ENCODE measurements at places on chromosomes 6 and 20.

DNA sequence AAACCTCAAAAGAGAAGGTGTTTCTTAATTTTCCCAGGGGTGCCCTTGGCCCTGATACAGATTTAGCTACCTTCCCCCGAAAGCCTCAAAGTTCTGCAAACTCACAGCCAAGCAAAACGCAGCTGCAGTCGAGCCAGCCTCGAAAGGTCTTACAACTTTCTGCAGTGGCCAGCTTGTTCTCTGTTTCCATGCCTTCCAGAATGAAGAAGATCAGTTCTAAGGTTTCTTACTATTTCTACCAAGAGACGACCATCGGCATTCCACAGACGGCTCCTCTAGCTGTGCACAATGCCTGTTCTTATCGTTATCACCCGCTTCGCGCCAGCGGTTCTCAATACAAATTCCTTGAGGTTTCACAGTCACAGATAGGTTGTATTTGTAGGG, 28.5 kb upstream of the CCR6 start:
- DNase-seq = no peak

DNA sequence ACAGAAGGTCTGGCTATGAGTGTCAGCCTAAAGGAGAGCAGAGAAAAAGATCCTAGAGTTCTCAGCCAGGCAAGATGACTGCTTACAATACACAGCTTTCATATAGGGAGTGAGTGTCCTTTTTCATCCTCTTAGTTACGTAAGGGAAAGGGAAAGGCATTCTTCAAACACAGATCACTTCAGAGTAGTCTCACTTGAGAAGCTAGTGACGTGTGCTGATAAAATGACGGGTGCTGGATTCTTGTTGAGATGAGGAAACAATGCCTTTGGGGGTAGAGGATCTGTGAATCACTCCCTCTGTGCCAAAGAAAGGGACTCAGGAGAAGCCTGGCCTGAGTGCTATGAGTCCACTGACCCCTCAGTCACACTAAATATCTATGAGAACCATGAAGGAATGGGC, 117.3 kb downstream of the QRSL1 start:
- no peak for DNase-seq

DNA sequence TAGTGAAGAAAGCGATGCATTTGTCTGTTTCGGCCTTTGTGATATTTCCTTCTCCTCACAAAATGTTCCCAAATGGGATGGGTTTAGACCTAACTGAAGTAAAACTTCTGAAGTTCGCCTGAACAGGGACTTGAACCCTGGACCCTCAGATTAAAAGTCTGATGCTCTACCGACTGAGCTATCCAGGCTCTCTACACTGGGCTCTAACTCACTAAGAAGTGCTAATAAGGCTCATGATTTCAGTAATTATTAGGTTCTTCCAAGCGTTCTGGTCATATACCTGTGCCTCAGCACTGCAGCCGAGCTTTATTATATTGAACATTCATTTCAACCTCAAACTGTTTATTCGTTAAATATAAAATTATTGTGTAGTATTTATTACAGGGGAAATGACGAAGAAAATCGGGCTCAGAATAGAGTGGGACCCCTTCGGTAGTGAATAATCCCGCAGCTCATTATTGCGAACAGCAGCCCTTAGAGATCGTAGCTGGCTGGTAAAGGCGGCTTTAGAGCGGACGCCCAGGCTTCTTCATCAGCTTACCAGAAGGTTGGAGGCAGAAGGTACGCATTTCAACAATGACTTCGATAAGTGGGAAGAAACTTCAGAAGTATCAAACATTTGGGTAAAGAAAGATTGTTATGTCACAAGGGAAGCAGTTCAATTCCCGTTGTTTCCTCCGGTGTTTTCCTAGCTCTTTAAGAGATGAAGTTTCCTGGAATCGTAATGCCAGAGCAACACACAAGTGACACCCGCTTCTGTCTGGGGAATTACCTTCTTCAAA, 119.0 kb upstream of the ZNF184 start:
- DNase-seq = no peak

DNA sequence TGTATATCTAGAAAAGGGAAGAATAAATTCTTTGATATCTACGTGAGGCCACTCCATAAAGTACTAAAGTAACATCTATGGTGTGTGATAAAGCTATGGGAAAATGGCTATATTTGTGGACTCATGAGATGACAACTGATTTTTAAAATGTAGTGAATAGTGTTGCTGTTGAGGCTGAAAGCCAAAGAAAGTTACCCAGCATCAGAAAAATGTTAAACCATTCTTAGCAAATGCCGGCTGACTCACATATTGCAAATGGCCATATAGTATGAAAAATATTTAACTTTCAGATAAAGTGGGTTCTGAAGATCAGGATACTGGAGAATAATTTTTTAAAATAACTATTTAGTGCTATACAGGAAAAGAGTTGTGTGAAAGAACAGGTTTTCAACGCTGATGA, 129.9 kb upstream of the GRIK2 start:
- DNase-seq = no peak

DNA sequence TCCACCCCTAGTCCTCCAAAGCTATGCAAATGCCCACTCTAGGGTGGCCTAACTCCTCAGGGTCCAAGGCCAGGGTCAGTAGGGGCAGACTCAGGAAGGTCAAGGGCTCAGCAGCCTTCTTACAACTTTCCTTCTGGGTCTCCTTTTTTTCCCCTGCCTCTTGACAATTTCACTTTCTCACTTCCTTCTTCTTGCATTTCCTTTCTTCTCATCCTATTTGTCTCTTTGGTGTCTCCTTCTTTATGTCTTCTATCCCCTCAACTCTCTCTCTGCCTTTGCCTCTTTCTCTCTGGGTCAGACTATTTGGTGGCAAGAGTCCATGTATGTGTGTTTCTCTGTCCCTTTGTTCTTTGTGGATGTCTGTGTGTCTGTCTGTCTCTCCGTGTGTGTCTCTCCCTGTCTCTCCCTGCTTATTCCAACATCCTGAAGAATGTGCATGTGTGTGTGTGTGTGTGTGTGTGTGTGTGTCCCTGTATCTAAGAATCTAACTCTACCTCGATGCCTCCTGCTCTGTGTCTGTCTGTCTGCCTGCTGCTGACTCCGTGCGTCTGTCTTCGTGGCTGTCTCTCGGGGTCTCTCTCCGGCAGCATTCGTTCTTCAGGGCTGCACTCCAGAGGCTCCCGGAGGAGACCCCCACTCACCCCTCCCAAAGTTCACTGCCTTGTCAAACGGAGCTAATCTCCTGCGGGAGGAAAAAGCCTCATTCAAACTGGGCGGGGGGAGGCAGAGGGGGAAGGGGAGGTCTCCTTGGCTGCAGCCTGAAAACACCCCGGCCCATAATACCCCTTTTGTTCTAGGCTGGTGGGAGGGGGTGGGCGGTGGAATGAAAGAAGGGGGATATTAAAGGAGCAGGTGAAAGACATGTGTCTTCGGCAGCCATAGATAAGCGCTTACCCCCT, 51.7 kb upstream of the FOXP4 start:
- no peak for DNase-seq

DNA sequence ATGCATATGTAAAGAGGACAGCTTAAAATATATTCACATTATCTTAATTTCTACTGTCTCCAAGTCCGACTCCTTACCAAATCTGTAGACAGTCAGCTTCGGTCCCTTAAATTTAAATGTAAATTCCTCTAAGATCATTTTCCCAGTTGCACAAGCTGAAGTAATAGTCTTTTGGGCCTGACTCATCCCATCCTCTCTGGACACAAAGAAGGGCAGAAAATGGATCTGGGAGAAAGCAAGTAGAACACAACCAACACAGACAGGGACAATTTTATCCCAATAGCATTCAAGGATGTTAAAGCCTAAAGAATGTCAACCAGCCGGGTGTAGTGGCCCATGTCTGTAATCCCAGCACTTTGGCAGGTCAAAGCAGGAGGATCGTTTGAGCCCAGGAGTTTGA, 228.3 kb downstream of the ARHGAP18 start:
- DNase-seq = no peak

DNA sequence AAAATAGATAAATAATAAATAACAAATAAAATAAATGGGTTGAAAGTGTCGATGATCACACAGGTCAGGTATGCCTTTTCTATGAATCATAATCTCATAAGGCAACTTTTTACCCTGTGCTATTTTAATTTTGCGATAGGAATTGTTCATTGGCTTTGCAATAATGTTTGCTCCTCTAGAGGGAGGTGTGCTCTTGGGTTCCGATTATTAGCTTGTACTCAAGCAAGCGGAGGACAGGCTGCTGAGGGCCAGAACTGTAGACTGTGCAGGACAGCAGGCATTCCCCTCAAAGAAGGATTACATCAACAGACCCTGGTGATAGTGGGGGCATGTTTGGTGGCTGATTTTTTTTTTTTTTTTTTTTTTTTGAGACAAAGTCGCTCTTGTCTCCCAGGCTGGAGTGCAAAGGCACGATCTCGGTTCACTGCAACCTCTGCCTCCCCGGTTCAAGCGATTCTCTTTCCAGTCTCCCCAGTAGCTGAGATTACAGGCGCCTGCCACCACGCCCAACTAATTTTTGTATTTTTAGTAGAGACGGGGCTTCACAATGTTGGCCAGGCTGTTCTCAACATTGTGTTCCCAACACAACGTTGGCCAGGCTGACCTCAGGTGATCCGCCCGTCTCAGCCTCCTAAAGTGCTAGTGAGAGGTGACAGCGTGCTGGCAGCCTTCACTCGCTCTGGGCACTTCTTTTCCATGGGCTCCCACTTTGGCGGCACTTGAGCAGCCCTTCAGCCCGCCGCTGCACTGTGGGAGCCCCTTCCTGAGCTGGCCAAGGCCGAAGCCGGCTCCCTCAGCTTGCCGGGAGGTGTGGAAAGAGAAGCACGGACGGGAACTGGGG, 35.6 kb downstream of the RIOK1 start:
- DNase-seq = no peak

DNA sequence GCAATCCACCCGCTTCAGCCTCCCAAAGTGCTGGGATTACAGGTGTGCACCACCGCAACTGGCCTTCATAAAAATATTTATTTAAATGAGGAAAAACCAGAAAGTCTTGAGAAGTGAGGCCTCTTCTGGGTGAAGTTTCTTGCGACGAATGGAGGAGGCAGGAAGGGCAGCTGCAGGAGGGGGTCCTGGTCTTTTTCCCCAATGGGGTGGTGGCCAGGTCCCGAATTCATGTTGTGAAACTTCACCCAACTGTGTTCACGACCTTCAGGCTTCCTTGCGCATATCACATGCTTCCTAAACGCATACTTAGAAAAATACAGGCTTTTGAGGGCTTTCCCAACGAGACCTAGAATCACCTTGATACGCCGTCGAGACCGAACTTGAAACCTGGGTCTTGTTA, 145.1 kb downstream of the CDH4 start:
- no peak for DNase-seq

DNA sequence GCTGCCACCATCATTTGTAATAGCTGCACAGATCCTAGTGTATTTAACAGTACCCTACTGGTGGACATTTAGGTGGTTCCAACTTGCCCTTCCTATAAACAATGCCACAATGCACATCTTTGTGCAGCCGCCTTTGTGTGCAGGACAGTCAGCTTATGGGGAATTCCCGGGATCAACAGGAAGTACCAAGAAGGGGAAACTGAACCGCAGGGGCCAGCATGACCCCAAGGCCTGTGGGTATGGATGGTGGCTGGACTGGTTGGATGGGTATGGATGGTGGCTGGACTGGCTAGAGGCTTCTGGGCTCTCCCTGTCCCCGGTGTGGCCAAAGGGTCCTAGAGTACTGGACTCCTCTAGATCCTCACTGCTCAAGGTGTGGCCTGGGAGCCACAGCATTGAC, 46.7 kb downstream of the CEBPB start:
- DNase-seq = no peak

DNA sequence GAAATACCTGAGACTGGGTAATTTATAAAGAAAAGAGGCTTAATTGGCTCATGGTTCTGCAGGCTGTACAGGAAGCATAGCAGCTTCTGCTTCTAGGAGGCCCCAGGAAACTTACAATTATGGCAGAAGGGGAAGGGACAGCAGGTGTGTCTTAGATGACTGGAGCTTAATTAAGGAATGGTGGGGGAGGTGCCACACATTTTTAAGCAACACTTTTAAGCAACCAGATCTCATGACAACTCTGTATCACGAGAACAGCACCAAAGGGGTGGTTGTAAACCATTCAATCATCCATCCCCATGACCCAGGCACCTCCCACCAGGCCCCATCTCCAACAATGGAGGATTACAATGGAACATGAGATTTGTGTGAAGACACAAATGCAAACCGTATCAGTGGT, 26.9 kb downstream of the FIG4 start:
- no peak for DNase-seq

DNA sequence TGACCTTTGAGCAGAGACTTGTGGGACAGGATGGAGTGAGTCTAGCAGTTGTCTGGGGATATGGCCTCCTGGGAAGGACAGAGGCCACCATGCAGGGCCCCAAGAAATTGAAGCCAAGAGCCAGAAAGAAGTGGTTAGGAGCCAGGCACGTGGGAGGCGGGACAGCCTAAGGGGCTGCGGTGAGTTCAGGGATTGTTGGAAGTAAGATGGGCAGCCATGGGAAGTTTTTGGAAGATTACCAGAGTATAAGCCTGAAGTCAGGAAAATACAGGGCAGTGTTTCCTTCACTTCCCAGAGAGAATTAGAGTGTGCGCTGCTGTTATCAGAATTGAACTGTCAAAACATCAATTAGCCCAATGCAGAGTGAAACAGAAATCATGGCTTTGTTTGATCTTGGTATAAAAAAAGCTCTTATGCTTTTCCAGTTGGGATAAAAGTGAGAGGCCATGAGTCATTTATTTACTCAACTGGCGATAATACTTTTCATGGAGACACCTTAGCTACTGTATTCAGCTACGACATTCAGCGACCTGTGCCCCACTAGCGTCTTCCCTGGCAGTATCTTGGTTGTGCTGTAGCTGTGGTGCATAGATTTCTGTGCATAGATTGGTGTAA, 66.9 kb downstream of the PHACTR2 start:
- no peak for DNase-seq

DNA sequence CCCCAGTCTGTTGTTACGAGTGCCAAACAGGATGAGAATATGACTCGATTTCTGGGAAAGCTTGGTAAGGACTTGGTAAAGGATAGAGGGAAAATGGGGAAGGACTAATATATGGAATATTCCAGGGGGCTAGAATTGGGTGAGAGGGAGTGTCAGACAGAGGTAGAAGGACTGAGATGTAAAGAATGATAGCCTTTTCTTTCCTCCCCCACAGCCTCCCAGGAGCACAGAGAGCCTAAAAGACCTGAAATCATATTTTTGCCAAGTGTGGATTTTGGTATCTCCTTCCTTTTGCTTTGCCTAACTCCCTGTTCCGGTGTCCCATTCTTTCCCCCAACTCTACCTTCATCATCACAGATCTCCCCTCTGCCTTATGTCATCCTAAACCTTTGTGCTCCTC, 3.1 kb downstream of the MSH5 start:
- no peak for DNase-seq

DNA sequence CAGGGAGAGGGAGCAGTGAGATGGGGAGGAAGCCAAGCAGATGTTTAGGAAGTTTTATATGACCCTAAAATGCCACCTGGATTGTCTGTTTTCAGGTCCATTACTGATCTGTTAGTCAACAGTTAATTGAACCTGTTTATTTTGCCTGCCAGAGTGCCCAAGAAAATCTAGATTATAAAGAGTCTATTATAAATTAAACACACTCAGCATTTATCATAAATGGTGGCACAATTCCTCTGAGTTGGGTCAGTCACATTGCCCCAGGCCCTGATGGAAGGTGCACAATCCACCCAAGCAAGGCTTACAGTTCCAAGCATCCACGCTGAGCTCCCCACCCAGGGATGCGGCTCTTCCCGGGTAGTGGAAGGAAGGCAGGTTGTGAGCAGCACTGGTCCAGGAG, 21.4 kb upstream of the ULBP3 start:
- DNase-seq = no peak

GRCh38 chr20:64037498-64038213, 1.7 kb downstream of the C20orf204 start:
- DNase-seq = no peak

All from GM18507 (cell line).